Transverse colon (tissue), 4 donors: ENCODE measurements at places on chromosomes 12 and 14. TPM values are rescaled to one million over a fixed set of nuclear protein-coding genes. Genes with fewer than 3 reads are reported as not detected.

PTGER2 gene
- total RNA-seq, result 9.4 TPM

- no peak for DNase-seq
These were observed 6.8 kb upstream of the POU6F1 start for GRCh38 chr12:51224625-51225024.

GRCh38 chr14:41476526-41476925 is 130.2 kb upstream of the LRFN5 start:
- no peak for DNase-seq

GRCh38 chr12:101216810-101217209 is 6.8 kb upstream of the SLC5A8 start:
- DNase-seq, result no peak
